ENCODE measurements at places on chromosomes 1 and 21.

- DNase-seq, result no peak
These were observed 142.6 kb downstream of the ESRRG start for GRCh38 chr1:216580538-216581057.

GRCh38 chr1:172168597-172168872 is 251.9 kb upstream of the C1orf105 start:
- no peak for DNase-seq

GRCh38 chr1:21256776-21257175 is 33.5 kb downstream of the ECE1 start:
- no peak for DNase-seq

- DNase-seq, result no peak
These were observed 73.1 kb upstream of the DYNLT5 start for GRCh38 chr1:66679140-66679539.

GRCh38 chr1:65724151-65724550 is 68.5 kb upstream of the PDE4B start:
- no peak for DNase-seq

DNA sequence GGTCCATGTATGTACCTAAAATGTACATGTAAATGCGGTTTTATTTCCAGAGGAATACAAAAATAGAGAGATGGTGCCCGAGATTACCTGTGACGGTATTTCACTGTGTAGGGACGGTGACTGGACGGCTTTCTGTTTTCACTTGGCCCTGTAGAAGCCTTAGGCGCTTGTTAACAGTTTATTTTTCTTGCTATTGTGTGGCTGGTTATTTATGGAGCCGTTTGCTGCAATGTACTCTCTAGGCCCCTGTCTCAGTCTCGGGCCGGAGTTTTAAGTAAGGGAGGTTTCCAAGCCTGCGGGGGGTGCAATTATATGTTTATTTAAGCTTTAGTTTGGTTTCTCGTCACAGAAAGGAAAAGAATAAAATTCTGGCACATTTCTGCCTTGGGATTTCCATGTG is 413 bp downstream of the EFCAB7 start:
- DNase-seq, result no peak

GRCh38 chr1:201224666-201225370 is 34.2 kb downstream of the IGFN1 start:
- DNase-seq, result no peak

- DNase-seq, result no peak
These were observed 3.2 kb downstream of the GREM2 start for GRCh38 chr1:240608707-240609106.

- no peak for DNase-seq
These were observed 56.6 kb downstream of the SYT6 start for GRCh38 chr1:114097109-114097508.
